ENCODE measurements at places on chromosomes 12 and 14.

- no peak for DNase-seq
Measured at GRCh38 chr12:108702595-108703320, 28.6 kb downstream of the CORO1C start.

GRCh38 chr12:118500299-118500698, 123.9 kb downstream of the SUDS3 start:
- DNase-seq = no peak

GRCh38 chr12:29050503-29050902, 98.6 kb upstream of the FAR2 start:
- no peak for DNase-seq

- DNase-seq = no peak
Measured at GRCh38 chr12:130816097-130816496, 23.0 kb downstream of the STX2 start.

- DNase-seq = no peak
Measured at GRCh38 chr14:55133416-55133815, 4.4 kb downstream of the LGALS3 start.

GRCh38 chr14:72715850-72716228, 178.1 kb downstream of the DPF3 start:
- DNase-seq = no peak

All from activated T-helper 1 cell treated with anti-CD3 and anti-CD28 coated beads, Interleukin-2, amount 50 U/mL, for 16 hours (primary cell).